ENCODE measurements at places on chromosomes 3 and 15.
A peak's percentile ranks its signal among the peaks of the same experiment; 100 is the strongest.

DNA sequence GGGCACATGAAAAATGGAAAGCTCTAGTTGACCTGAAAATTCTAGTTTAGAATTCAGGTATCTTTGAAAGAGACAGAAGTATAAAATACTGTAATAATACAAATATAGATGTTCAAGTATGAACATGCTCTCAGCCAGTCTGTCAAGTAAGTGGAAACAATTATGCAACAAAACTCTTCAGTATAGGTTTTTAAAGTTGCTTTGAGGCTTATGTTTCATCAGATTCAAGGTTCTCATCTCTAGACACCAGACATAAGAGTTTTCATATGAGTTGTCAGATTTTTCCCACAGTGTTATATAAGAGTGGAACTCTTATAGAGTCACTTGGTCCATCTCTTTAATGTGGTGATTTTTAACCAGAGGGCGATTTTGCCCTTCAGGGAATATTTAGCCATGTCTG lies 22.0 kb downstream of the CMSS1 start:
- DNase-seq = no peak

GRCh38 chr3:67468511-67468910 lies 185.9 kb downstream of the SUCLG2 start:
- no peak for DNase-seq

DNA sequence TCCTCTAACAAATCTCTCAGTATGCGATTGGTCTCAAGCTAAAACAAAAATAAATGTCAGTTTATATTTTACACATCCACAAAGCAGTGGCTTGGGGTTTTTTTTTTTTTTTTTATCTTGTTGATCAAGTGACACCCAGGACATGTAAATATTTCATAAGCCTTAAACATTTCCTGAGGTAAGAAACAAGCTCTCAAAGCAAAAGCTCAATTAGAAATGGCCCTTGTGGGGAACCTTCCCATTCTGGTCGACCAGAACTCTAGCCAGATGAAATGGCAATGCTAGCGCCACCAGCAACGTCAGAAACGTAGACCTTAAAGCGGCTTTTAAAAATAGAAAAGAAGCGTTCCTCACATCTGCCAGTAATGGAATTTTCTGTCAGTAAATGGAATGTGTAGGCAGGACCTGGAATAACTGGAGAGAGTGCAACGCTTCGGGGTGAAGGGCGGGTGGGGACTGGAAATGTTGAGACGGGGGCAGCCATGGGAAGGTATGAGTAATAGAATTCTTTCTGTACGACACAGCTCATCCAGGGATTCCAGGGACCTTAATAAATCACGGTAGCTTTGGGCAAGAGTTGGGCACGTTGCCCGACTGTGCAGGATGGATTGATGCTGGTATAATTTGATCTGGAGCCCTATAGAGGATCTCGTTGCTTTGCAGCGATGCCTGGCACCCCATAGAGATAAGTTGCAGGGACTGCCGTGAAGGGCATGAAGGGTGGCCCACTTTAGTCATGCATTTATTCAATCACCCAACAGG lies 44.4 kb downstream of the BTD start:
- no peak for DNase-seq

DNA sequence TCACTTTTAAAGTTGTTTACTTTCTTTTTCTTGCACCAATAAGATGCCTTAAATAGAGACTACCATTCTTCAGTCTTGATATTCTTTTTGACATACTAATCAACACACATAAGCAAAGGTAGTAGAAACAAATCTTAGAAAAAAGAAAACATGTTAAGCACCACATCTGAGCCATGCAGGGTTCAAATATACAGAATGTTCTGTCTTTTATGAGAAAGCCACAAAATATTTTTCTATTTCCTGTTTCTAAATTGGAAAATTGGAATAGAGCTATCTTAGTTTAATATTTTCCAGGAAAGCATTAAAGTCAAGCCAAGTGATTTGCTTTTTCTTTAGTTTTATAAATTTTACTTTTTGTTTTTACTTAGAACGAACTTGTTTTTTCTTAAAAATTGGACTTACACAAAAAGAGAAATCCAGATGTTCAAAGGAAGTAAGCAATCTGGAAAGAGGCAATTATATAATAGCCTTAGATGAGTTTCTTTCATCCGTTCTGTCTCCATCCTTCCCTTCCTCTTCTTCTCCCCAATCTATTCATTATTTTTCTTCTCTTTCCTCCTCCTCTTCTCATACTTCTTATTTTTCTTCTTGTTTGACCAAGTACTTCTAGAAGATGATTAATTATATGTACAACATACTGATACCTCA lies 731.7 kb downstream of the SQOR start:
- DNase-seq = no peak

DNA sequence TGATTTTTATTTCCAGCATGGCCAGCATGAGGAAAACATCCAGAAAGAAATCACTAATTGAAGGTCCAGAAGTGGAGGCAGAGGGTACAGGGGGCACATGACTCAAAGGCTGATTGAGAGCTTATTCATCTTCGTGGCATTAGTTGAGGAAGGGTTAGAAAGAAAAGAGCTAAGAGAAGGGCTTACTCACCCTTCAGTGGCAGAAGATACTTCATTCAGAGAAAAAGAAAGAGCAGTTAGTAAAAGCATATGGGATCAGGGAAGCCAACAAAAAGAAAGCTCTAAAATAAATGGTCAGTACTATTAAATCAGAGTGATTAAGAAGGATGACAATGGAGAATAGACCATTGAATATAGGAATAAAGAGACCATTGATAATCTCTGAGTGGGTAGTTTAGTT lies 25.2 kb downstream of the GAP43 start:
- no peak for DNase-seq

DNA sequence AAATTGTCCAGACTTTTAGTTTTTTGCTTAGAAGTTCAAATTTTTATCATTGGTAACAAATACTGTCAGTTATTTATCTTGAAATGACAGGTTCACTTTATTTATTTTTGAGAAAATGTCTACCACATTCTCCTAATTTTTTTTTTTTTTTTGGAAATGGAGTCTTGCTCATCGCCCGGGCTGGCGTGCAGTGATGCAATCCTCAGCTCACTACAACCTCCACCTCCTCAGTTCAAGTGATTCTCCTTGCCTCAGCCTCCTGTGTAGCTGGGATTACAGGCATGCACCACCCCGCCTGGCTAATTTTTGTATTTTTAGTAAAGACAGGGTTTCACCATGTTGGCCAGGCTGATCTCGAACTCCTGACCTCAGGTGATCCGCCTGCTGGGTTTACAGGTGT lies 16.1 kb upstream of the EBLN2 start:
- no peak for DNase-seq

- no peak for DNase-seq
Observed at GRCh38 chr3:51385621-51386091, 565 bp downstream of the MANF start.

DNA sequence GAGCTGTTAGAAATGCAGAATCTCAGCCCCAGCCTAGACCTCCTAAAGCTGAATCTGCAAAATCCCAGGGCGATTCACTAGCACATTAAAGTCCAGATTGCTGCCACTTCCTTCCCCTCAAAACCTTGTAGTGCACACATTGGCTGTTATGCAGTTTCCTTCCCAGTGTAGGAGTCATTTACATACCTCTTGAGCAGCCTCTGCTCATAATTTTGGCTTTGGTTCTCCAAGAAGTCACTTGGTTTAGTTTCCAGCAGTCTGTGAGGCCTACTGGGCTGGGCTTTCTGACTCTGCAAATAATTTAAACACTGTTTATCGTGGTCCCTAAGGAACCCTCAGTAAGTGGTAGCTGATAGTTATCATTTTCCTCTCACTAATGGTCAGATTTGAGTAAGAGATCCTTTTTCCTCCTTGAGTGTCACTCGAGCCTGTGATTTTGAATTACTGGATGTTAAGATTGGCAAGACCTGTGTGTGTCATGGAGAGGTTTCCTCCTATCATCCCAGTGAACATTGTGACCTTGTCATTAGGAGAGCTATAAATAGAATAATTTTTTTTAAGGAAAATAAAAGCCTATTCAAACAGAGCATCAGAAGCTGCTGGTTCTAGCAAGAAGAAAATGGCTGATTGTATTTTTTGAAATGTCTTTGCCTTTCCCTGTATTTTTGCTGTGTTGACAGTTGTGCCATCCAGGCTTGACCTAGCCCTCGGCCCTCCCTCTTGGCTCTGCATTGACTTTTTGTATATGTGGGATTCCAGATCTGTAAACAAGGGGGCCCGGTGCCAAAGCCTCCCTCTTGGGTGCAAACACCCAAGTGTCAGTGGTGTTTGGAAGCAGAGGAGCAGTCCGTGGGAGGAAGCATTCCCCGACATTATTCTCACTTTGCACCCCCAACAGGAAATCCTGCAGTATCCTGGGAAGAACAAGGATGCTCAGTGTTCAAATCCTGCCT lies 134.8 kb upstream of the ANKRD28 start:
- no peak for DNase-seq

GRCh38 chr3:188706599-188706998 lies 465.2 kb upstream of the TPRG1 start:
- no peak for DNase-seq

DNA sequence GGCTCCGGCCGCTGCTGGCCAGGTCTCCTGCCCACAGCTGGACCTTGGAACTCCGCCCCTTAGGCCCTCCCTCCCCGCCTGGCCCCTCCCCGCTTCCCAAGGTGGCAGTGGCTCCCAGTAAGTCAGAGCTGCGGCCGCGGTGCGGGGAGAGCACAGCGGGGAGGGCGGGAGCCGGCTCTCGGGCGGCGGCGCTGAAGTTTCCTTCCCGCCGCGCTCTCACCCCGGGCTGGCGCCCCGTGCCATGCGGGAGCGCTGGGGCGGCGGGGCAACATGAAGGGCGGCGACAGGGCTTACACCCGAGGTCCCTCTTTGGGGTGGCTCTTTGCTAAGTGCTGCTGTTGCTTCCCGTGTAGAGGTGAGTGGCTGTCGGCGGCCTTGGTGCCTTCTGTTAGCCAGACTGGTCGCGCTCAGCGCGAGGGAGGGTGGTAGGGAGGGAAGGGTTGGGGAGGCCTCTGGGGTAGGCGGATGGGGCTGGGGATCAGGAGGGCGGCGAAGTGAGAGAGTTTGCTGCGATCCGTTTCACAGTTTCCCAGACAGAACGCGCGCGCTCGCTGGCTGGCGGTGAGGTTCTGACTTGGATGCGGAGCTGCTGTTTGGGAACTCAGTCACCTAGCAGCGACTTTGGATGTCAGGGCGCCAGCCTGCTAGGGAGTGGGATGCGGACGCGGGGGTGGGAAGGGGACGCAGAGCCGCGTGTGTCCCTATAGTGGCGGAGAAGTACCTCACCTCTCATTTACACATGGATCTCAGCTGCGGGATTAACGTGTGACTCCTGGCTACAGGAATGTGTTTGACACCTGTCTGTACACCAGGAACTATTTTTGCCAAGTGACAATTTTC lies 145.5 kb upstream of the UMPS start:
- DNase-seq = peak; percentile 14

DNA sequence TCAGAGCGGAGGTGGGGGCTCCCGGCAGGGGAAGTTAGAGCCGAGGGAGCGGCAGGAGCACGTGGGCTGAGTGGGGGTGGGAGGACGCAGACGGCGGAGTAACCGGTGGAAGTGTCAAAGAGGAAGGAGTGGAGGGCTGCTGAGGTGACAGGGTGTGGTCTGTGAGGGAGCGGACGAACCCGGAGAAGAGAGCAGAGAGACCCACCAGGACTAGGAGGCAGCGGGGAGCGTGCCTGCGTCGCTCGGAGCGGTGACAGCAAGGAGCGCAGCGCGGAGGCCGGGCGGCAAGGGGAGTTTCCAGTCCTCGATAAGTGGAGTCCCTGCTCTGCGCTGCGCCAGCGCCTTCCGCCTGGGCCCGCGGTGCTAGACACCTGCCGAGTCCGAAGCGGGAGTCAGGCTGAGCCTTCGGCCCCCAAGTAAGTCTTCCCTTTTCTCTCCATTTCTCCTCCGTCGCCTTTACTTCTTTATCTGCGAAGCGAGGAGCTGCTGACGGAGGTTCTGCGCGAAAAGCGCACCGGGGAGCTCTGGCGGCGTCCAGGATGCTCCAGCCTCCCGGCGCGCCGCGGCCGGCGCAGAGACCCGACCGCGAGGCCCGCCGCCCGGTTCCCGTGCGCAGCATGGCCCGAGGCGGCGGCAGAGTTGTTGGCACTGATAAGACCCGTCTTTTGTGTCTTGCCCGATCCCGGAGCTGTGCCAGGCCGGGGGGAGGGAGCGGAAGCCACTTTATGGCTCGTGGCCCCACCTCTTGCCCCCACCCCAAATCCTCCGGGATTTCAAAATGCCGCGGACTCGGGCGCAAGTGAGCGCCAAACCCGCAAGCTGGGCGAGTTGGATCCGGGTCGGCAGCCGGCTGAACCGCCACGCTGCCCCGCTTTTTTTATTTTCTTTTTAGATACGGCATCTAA lies 533.0 kb upstream of the SEMA6D start:
- DNase-seq = no peak

DNA sequence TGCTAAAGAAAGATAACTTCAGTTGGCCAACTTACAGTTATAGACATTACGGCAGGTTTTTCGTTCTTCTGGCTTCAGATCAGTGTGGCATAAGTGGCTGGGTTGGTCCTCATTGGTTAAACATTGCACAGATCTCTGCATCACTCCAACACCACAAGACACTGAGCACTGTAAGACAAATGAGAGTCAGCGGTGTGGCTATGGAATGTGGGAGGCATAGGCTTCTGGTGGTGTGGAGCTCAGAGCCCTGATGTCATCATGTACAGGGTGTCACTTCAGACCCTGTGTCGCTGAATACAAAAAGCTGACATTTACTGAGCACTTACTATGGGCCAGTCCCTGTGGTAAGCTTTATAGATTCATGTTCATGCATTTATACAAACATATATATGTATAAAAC lies 146.0 kb downstream of the ADAMTS9 start:
- DNase-seq = no peak

DNA sequence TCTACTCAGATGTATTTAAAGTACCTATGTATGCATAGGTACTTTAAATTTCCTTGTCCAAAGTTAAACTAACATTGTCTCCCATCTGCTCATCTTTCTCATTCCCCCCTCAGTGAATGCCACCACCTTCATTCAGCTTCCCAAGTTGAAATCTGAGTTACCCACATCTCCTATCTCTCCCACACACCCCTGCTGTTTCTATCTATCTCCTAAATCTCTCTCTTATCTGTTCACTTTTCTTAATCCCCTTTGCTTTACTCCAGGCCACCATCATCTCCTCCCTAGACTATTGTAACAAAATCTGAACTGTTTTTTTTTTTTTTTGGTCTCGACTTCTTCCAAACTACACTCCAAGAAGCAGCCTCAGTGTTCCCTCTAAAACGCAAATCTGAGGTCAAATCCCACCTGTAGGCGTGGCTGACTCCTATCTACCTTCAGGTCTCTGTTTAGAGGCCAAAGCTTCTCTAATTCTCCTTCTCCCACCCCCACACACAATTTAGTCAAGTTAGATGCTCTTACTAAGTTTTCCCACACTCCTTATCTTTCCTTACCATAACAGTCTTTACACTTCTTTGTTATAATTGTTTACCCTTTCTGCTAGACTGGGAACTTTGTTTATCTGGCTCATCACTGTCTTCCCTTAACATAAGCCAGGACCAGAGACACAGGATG lies 3.5 kb upstream of the NEO1 start:
- DNase-seq = no peak

DNA sequence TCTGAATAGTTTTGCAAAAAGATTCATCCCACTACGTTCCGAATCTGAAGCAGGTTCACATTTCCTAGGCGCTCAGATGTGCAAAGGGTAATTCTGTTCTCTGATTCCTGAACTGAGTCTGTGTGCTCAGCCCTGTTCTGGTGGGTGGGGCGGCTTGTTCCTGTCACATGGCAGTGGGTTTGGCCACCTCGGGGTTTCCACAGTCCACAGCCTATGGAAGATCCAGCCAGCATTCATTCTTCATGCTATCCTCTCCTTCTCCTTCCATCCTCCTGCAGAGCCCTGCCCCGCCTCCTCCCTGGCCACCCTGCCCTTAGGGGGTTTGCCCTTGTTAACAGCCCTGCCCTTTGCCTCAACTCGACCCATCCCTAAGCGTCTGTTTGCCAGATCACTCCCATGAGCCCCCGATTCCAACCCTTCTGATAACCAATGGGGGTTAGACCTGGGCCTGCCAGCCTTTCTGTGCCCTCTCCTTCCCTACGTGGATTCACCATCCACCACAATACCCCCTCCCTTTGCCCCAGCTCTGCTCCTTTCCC lies 31.0 kb downstream of the PRR20G start:
- DNase-seq = no peak

All from activated T-helper 1 cell treated with anti-CD3 and anti-CD28 coated beads, Interleukin-2, amount 50 U/mL, for 16 hours (primary cell).